ENCODE measurements at places on chromosomes 1 and 21. TPM values are rescaled to one million over a fixed set of nuclear protein-coding genes. Genes with fewer than 3 reads are reported as not detected.

GRCh38 chr1:50724626-50725286 lies 235.3 kb downstream of the FAF1 start:
- no peak for DNase-seq

DNA sequence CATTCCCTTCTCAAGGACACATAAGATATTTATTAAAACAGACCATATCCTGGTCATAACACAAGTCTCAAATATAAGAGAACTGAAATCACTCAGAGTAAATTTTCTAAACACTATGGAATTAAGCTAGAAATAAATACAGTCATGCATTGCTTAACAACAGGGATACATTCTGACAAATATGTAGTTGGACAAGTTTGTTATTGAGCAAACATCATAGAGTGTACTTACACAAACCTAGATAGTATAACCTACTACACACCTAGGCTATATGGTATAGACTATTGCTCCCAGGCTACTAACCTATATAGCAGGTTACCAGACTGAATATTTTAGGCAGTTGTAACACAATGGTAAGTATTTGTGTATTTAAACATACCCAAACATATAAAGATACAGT lies 104.0 kb downstream of the MIS18A start:
- DNase-seq, result no peak

DNA sequence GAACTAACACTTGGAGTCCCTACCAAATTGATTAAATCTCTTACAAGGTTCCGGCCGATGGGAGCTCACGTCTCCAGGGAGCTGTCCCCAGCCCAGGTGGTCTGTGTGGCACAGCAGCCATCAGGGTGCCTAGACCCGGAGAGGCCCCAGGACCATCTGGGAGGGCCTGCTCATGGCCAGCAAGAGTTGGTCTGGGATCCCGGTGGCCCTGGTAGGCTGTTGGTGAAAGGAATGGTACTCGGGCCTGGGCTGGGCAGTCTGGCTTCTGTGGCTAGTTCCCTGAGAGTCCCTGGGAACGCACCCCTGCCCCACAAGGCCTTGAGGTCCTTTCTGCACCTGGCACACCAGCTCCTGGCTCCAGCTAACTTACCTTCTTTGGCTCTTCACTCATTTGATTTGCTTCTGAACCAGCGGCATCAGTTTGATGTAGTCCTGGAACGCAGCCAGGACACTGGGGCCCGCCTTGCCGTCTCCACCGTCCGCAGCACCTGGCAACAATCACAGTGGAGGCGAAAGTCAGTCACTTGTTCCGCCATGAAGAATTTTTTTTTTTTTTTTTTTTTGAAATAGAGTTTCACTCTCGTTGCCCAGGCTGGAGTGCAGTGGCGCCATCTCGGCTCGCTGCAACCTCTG lies 62.5 kb downstream of the SCCPDH start:
- no peak for DNase-seq

DNA sequence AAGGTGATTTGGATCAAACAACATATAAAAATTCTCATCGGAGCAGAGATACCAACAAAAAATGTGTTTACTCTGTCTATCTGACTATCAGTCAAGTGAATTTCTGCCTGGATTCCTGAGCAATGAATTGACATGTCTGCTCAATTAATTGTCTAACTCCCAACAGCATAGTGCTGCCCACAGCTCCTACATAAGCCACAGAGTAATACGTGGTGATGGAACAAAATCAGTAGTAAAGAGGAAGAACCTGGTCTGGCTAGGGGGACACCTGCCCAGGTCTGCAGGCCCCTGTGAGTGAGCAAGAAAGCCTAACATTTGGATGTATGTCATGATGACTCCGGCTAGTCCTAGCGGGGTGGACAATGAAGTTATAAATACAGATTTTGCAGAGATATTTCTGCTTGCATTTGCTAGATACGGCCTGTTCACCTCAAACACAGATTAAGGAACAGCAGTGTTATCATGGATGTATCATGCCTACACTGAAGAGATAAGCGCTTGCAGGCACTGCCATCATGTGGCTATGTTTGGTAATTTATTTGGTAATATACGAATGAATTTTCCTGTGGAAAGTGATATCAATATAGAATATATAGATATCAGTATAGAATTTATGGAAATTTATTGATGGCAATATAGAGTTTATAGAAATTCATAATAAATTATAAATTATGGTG lies 69.6 kb upstream of the LRRC8B start:
- DNase-seq, result no peak

DNA sequence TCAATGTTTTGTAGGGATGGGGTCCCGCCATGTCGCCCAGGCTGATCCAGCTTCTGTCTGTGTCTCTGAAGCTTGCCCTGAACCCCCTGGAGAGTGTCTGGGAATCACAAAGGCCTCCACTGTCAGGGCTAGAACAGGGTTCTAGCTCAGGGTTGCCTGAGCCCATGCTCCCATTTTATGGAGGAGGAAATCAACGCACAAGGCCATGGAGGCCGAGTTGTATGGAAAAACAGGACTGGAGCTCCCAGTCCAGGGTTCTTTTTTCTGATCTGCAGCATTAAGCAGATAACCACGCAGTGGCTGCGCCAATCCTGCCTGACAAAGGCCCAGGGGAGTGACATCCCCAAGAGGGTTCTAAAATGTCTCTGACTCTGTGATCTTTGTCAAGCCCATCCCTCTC lies 67.6 kb upstream of the NBPF3 start:
- DNase-seq, result no peak

DNA sequence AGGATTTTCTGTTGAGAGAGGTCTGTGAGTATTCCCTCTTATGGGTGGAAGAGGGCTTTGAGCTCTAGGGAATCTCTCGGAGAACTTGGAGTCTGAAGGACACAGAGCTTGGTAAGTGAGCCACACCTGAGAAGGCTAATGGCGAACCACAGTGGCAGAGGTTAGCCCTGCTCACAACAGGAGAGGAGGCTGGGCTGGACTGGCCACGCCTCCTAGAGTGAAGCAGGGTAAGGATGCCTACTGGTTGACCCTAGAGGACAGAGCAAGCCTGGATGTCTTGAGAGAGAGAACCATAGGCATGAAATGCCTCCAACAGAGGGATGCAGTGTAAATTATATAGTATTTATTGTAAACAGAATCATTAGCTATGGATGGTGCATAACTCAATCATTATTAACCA lies 232.6 kb downstream of the PCP4 start:
- no peak for DNase-seq

DNA sequence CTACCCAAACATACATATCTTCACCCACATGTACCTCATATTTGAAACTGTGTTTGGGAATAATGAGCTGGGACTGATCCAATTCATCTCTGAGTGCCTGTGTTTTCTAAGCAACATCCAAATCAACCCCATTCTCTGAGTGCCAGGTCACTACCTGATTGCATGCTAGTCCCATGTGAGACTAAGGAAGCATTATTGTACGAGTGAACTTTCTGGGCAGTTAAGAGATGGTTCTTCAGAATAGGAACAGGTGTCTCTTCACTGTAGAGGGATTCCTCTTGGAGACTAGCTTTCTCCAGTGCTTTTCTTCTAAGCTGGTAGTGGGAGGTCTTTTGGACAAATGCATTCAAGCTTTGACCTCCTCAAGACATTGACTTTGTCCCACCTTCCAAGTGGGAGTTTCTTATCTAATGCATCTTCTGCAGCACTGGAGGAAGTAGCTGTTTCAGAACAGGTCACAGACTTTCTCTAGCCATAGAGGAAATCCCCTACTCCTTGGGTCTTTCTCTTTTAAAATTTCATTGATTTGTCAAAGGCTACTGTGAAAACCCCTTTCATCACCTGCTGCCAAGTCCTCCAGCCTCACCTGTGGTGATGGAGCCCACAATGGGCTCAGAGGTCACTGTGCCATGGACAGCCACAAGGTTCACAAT lies 172.0 kb upstream of the KIAA0040 start:
- DNase-seq, result no peak

DNA sequence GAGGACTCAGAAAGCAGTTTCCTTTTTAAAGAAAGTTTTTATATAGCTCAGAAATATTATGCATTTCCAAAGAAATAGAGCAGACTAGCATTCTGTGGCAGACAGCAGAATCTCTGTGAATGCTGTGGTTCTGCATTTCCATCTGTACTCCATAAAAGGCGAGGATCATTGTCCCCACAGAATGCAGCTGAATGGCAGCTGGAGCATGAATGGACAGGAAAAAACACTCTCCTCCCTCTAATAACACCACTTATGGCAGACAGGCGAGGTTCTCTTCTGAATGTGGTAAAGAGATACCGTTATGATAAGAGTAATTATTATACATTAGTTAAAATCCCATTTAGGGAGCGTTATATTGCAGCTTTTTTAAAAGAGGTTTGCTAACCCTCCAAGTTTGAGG lies 81.4 kb upstream of the WLS start:
- no peak for DNase-seq

- no peak for DNase-seq
Measured at GRCh38 chr1:168134132-168134531, 2.6 kb downstream of the GPR161 start.

The PADI2 gene
- 1.8 TPM for total RNA-seq

The MRPL39 gene
- 16.8 TPM for total RNA-seq

The S100A8 gene
- 83.5 TPM for total RNA-seq

The APCS gene
- not detected for total RNA-seq

The EXTL1 gene
- total RNA-seq, result 1.3 TPM

The CFHR3 gene
- total RNA-seq, result 0.66 TPM
